ENCODE measurements at places on chromosomes 11 and 22.

GRCh38 chr22:43681731-43682360 is 130.3 kb downstream of the EFCAB6 start:
- no peak for DNase-seq

- DNase-seq, result no peak
These were observed 162.7 kb downstream of the BARX2 start for GRCh38 chr11:129538323-129538722.

- DNase-seq, result no peak
These were observed 1.6 kb upstream of the MAP4K2 start for GRCh38 chr11:64804346-64805210.

DNA sequence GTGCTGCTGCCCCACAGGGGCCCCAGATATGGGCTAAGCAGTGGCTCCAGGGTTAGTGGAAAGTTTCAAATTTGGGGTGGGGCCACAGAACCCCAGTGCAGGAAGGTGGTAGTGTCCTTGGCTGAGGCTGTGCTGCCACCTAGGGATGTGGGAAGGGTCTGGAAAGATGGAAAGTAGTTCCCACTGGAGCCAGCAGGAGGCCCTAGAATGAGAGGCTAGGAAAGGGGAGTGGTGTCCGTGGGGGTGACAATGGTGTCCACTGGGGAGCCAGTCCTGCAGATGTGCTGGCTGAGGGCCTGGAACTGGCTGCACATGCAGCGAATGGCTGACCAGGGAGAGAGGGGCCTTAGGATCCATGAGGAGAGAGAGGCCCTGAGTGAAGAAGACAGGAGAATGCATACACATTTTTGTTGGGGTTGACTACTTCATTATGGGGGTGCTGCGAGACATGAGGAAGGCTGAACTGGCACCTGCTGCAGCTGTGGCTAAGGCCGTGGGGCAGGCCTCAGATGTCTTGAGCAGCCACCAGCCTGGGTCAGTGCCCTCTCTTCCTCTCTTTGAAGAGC is 21.1 kb downstream of the RFPL3 start:
- no peak for DNase-seq

- no peak for DNase-seq
These were observed 88.3 kb downstream of the LUZP2 start for GRCh38 chr11:24585192-24585591.

DNA sequence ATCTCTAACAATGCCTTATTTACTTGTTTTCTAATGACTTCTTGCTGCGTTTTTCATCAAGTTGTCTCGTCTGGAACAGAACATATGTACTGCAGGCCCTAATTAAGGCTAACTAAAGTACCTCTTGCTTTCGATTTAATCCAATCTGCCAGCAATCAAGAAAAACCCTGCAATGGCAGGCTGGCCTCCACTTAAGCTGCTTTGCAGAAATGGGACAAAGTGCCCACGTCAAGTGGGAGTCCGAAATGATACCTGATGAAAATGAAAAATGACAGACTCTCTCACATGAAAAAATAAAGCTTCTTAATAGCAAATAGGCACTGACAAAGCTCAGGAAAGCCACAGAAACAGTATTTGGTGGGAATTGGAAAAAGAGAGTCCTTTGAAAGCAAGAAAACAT is 1454.7 kb downstream of the FAM181B start:
- DNase-seq, result no peak

- no peak for DNase-seq
These were observed 588.4 kb upstream of the LRRC4C start for GRCh38 chr11:42047637-42048555.

DNA sequence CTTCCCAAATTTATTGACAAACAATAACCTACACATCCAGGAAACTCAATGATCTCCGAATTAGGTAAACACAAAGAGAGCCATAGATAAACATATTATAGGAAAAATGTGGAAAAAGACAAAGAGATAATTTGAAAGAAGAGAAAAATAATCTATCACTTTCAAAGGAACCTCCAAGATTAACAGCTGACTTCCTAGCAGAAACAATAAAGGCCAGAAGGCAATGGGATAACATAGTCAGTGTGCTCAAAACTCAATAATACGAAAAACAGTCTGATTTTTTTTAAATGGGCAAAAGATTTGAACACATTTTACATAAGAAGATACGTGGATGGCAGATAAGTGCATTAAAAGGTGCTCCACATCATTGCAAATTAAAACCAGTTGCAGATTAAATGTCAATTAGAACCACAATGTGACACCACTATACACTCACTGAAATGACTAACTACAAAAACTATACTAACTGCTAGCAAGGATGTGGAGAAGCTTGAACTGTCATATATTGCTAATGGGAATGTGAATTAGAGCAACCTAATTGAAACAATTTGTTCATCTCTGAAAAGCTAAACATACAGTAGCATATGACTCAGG is 300.4 kb downstream of the TMEM135 start:
- DNase-seq, result no peak

GRCh38 chr22:48093981-48094380 is 1331.5 kb downstream of the TBC1D22A start:
- no peak for DNase-seq

- no peak for DNase-seq
These were observed 48.7 kb downstream of the SYTL2 start for GRCh38 chr11:85762226-85762625.

DNA sequence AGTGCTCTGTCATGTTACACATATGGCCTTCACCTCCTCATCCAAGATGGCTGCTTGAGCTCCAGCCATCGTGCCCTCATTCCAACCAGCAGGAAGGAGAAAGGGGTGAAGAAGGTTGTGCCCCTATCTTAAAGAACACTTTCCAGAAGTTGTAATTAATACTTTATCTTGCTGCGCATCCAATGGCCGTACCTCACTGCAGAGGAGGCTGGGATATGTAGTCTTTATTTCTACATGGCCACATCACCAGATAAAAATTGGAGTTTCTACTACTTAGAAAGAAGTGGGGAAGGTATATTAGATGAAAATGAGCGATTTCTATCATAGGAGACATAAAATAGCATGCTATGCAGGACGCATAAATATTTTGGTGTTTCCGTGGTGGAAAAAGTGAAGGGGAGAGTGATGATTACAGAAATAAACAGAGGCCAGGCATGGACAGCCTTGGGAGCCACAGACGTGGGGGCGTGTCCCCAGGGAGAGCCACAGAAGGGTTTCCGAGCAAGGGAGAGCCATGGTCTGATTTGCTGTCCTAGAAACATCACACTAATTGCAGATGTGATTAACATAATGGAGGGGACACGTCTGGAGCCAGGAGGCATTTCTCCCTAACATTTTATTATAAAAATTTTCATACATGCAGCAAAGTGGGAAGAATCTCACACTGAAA is 8.8 kb upstream of the MB start:
- no peak for DNase-seq

DNA sequence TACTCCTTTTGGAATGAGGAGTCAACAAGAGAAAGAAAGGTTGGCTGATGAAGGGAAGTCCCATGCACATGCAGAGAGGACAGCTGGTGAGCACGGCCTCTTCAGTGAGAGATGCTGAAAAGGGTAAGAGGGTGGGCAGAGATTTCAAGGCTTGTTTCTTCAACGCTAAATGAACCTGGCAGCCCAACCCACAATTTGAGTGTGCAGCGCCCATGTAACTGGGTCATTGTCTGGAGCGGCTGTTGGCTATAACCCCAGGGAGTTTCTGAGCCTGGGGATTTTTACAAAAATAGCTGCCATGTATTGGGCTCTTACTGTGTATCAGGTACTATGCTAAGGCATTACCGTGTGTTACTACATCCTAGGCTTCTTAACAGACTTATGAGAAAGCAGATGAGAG is 594.1 kb downstream of the ETS1 start:
- no peak for DNase-seq

GRCh38 chr11:125448136-125448535 is 47.9 kb downstream of the FEZ1 start:
- DNase-seq, result no peak

GRCh38 chr11:63020671-63021291 is 5.1 kb upstream of the SLC22A8 start:
- DNase-seq, result no peak

GRCh38 chr11:20045098-20045688 is 115.1 kb downstream of the DBX1 start:
- no peak for DNase-seq

GRCh38 chr11:58880166-58880565 is 35.7 kb upstream of the GLYATL2 start:
- DNase-seq, result no peak

- DNase-seq, result no peak
These were observed 17.4 kb upstream of the PRAME start for GRCh38 chr22:22576244-22576988.

GRCh38 chr11:109914038-109914437 is 179.2 kb upstream of the ZC3H12C start:
- no peak for DNase-seq

DNA sequence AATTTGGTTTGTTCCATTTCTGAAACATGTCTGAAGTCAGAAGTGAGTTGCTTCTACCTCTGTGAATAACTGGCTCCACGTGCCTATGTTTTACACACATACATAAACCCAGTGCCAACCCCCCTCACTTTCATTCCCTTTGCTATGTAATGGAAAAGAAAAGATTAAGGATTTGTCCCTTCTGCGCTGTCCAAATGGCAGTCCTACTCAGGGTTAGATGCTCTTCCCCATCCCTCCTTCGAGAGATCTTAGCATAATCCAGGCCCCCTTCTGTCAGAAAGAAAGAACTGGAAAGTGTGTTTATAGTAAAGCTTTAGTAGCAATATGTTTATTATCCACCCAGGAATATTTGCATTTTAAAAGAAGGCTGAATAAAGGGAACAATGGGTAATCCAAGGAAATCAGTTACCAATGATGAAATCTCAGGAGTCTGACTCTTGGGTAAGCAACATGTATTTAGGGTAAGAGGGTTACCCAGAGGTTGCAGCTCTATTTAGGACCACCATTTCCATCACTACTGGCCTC is 3.1 kb upstream of the LAYN start:
- no peak for DNase-seq

DNA sequence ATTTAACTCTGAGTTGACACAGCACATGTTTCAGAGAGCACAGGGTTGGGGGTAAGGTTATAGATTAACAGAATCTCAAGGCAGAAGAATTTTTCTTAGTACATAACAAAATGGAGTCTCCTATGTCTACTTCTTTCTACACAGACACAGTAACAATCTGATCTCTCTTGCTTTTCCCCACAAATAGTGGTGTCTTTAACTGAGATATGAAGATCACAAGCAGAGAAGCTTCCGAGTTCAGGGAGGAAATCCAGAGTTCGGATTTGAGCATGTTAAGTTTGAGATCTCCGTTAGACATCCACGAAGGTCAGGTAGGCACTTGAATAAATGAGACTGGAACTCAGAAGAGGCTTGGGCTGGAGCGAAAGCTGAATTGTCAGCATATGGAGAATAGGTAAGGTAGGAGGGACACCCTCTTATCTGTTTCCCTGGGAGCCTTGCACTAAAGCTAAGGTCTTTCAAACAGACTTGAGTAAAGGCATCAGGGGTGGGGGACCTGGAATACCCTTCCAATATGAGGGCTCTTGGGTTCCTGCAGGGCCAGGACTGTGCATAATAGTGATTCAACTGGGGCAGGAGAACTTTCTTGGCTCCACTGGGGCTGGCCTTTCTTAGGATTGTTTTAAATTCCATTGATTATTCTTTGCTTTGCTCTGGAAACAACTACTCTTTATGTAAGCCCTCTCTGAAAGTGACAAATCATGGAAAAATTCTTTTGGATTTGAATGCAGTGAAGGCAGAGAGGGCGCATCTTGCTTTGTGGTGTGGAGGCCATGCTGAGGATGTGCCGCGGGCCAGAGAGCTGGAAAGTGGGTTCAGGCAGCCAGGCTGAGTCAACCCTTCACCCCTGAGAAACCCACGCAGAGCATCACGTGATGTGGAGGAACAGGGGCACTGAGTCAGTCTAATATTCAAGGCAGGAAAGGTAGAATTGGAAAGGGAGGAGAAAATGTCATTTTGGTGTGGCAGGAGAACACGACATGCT is 62.7 kb upstream of the AMPD3 start:
- DNase-seq, result no peak
